ENCODE measurements at places on chromosomes 3 and 15.

- no peak for DNase-seq
Measured at GRCh38 chr3:72247126-72247525, 462.2 kb upstream of the PROK2 start.

DNA sequence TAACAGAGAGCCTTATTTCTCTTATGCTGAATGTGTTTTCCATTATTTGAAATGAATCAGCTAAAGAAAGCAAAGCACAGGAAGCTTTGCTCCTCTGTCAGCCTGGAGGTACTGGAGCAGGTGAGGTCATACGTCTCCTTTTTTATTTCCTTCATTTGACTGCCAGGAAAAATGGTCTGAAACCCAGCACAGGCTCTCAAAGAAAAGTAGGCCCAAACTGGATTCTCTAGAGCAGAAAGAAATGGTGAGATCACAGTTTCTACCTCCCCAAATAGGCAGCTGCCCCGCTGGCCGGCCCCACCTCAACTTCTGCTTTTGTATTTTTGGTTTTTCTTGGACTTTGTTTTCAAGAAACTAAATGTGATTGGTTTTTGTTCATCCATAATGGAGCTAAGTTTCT lies 95.1 kb downstream of the RPL39L start:
- DNase-seq = no peak

DNA sequence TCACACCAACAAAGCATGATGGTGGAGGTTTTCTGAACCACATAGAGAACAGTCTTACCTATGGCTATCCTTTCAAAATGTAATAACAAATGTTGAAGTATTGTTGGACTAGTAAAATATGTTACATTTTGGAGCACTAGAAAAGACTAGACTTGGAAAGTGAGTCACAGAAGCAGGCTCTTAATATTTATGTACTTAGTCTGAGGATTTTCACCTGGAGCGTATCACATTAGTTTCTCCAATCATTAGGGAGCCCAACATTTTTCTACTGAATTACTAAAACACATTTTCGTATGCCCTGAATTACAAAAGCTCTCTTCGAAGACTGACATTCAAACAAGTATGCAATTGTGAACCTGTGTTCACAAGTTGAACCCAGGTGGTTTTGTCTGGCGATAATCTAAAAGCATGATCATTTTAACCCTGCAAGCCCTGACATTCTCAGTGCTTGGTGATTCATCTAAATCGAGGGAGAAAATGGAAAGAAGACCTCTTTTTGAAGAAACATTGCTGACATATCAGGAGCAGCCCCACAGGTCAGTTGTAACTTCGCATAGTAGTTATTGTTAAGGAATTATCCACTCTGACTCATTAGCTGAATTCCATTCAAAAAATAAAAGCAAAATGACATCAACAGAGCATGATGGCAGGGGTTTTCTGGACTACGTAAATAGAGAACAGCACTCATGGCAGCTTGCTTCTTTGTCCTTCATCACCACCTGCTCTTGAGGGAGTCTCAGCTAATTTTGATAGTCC lies 679.8 kb upstream of the NECTIN3 start:
- no peak for DNase-seq

DNA sequence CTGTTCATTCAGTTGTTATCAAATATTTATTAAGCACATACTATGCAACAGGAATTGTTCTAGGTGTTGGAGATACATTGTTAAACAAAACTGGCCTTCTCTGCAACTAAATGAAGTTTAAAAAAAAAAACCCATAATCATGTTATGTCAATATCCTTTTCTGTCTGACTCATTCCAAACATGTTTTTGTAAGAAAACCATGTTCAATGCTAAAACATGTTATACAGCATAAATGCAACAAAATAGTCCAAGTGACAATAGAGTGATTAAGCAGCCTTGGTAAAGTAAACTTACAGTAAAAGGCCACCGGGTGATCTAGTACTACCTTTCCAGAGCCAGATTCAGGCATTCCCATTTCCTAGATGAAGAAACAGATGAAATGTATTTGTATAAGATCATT lies 278.0 kb upstream of the NECTIN3 start:
- no peak for DNase-seq

- DNase-seq = no peak
Measured at GRCh38 chr3:190492966-190493365, 20.9 kb upstream of the IL1RAP start.

- DNase-seq = no peak
Measured at GRCh38 chr3:110806924-110807323, 264.7 kb upstream of the NECTIN3 start.

Measured in PC-3 (cell line).